D341Med (cell line): ENCODE measurements at places on chromosomes 16 and 17.

DNA sequence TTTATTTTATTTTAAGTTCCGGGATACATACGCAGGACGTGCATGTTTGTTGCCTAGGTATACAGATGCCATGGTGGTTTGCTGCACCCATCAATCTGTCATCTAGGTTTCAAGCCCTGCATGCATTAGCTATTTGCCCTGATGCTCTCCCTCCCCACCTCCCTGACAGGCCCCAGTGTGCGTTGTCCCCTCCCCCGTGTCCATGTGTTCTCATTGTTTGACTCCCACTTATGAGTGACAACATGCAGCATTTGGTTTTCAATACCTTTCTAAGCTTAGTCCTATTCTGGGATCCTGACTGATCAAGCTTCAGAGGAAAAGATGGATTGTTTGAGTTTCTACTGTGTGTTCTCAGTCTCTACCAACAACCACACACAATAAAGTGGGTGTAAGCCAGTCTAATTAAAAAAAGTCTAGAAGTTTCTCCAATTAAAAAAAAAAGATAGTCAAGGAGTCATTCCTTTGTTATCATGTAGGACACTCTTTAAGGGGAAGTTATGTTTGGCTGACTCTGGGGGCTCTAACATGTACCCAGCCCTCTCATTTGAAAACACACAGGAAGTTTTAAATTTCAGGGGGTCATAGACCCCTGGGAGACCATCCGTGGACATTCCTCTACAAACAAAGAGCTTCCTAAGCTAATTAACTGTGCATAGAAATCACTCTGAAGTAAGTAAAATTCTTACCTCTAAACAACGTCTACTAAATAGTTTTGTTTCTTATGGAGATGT lies 66.3 kb upstream of the ADAMTS18 start:
- no peak for DNase-seq

DNA sequence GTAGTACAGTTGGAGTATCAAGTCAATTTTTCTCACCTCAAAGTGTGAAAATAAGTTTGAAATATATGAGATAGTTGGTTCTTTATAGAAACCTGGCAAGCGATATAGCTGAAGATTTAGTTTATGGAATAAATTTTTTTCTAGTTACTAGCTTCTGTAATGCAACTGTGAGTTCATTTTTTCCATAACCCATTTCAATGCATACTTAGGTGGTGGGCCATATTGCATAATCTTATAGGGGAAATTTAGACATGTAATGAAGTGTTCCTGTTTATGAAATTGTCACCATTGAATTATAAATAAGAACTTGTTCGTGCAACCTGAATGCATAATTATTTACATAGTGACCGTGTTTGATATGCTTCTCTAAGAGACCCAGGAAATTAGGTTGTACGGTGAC lies 9.0 kb downstream of the MOSMO start:
- DNase-seq, result no peak

GRCh38 chr16:20348365-20349185 lies 3.9 kb downstream of the UMOD start:
- DNase-seq, result peak; percentile 37

- peak; percentile 56 for DNase-seq
Measured at GRCh38 chr17:67629971-67630320, 87.8 kb upstream of the NOL11 start.
